Lower lobe of right lung (tissue), 2 donors: ENCODE measurements at places on chromosomes 3 and 15. TPM values are rescaled to one million over a fixed set of nuclear protein-coding genes. Genes with fewer than 3 reads are reported as not detected.
A peak's percentile ranks its signal among the peaks of the same experiment; 100 is the strongest.

- no peaks in the 10 kb centered on the region for H3K27me3 ChIP-seq
- H3K27ac ChIP-seq = no peak overlapping the region
- no peaks in the 10 kb centered on the region for H3K4me1 ChIP-seq
- no peak overlapping the region for H3K4me3 ChIP-seq
Observed at GRCh38 chr3:56955492-56956111, 104.9 kb upstream of the SPATA12 start.

GRCh38 chr3:52230461-52230860, 5.0 kb upstream of the TLR9 start:
- peaks cover 72% of the 10 kb centered on the region for H3K36me3 ChIP-seq
- no peak overlapping the region for H3K4me3 ChIP-seq
- H3K27ac ChIP-seq = no peak overlapping the region
- DNase-seq = peak; percentile 35
- H3K4me1 ChIP-seq = peaks cover 13% of the 10 kb centered on the region

Gene TEX264
- 43.5 TPM for total RNA-seq

DNA sequence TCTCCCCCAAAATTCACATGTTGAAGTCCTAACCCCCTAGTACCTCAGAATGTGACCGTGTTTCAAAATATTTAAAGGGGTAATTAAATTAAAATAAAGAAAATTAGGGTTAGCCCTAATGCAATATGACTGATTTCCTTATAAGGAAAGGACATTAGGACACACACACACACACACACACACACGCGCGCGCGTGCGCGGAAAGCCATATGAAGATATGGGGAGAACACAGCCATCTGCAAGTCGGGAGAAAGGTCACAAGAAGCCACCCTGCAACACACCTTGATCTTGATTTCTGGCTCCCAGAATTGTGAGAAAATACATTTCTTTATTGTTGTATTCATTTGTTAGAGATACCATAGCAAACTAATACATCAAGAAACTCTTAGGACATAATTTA, 54.6 kb upstream of the STXBP5L start:
- DNase-seq = no peak
- H3K27me3 ChIP-seq = no peaks in the 10 kb centered on the region
- no peak overlapping the region for H3K4me3 ChIP-seq
- H3K27ac ChIP-seq = no peak overlapping the region

GRCh38 chr15:49715211-49715610, 94.4 kb downstream of the DTWD1 start:
- DNase-seq = no peak
- H3K27me3 ChIP-seq = no peaks in the 10 kb centered on the region
- no peaks in the 10 kb centered on the region for H3K36me3 ChIP-seq
- no peak overlapping the region for H3K27ac ChIP-seq
- no peak overlapping the region for H3K4me3 ChIP-seq
- H3K4me1 ChIP-seq = no peaks in the 10 kb centered on the region

DNA sequence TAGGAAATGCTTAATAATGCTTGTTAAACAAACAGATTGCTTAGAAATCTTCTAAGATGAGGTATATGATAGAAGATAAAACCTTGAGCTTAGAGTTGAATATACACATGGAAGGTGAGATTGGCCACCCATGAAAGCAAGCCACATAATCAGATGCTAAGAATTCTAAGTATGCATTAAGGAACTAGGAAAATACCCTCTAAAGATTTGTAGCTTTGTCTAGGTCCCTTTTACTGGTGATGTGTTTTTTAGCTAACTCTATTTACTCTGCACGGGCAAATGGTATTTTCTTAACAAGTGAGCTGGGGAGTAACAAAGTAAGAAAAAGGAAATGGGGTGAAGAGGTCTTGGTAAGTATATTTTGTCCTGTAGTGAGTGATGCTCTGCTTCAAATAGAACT, 310.3 kb downstream of the OXSM start:
- no peaks in the 10 kb centered on the region for H3K36me3 ChIP-seq
- no peaks in the 10 kb centered on the region for H3K4me1 ChIP-seq
- H3K27ac ChIP-seq = no peak overlapping the region
- DNase-seq = no peak
- no peak overlapping the region for H3K4me3 ChIP-seq
- H3K27me3 ChIP-seq = no peaks in the 10 kb centered on the region

Gene FBXW12
- total RNA-seq = not detected

- no peak for DNase-seq
- no peak overlapping the region for H3K4me3 ChIP-seq
- H3K27me3 ChIP-seq = no peaks in the 10 kb centered on the region
- no peak overlapping the region for H3K27ac ChIP-seq
Observed at GRCh38 chr15:99696096-99696495, 37.1 kb downstream of the LYSMD4 start.

DNA sequence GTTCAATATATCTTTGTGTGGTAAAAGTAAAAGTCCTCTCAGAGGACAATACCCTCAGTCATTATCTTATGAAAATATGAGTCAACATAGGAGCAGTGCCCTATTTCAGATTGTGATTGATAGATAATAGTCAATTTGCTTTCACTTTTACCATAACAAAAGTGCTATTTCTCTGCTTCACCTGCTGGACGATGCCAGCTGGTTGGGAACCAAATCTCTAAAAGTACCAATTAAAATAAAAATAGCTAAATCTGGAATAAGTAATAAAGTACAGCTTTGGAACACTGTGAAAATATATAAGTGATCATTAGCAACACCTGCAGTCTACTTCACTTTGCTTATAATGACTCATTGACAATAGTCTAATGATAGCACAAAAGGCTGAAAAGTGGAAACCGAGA, 390.3 kb upstream of the AGTR1 start:
- H3K27me3 ChIP-seq = no peaks in the 10 kb centered on the region
- no peak for DNase-seq
- no peaks in the 10 kb centered on the region for H3K36me3 ChIP-seq
- no peak overlapping the region for H3K4me3 ChIP-seq

- no peaks in the 10 kb centered on the region for H3K4me1 ChIP-seq
- no peak for DNase-seq
- no peak overlapping the region for H3K4me3 ChIP-seq
- no peaks in the 10 kb centered on the region for H3K27me3 ChIP-seq
- H3K36me3 ChIP-seq = no peaks in the 10 kb centered on the region
Observed at GRCh38 chr3:66200786-66201185, 20.0 kb upstream of the SLC25A26 start.

GRCh38 chr15:41661078-41661517, 893 bp downstream of the MGA start:
- DNase-seq = no peak
- H3K27ac ChIP-seq = peak overlapping the region; percentile 88
- H3K27me3 ChIP-seq = no peaks in the 10 kb centered on the region
- peaks cover 35% of the 10 kb centered on the region for H3K4me1 ChIP-seq
- peak overlapping the region; percentile 65 for H3K4me3 ChIP-seq

DNA sequence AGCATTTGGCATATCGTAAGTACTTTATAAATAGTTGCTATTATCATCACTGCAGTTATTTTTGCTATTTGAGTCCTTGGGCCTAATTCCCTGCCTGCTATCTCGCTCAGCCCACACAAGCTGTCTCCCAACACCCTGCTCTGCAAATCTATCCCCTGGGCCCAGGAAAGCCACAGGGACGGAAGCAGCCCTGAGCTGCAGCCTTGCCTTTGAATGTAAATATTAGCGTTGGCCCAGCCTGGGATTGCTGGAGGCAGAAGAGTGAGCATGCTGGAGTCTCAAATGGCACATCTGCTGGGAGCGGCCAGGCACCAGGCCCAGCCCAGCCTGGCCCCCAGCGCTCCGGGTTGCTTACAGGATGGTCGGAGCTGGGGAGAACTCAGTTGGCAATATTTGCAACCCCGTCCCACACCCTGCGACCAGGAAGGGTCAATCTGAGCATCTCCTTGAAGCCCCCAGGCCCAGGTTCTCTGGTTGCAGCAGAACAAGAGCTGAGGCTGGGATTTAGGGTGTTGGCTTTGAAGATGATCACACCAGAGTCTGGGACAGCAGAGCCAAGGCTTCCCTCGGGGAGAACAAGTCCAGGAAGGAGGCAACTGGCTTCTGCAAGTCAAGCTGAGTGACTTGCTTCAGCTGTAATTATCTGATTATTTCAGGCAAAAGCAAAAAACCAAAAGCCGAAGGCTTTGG, 529.6 kb downstream of the SHQ1 start:
- H3K4me3 ChIP-seq = no peak overlapping the region
- H3K36me3 ChIP-seq = no peaks in the 10 kb centered on the region
- no peak overlapping the region for H3K27ac ChIP-seq
- no peak for DNase-seq

Gene C3orf20
- not detected for total RNA-seq

DNA sequence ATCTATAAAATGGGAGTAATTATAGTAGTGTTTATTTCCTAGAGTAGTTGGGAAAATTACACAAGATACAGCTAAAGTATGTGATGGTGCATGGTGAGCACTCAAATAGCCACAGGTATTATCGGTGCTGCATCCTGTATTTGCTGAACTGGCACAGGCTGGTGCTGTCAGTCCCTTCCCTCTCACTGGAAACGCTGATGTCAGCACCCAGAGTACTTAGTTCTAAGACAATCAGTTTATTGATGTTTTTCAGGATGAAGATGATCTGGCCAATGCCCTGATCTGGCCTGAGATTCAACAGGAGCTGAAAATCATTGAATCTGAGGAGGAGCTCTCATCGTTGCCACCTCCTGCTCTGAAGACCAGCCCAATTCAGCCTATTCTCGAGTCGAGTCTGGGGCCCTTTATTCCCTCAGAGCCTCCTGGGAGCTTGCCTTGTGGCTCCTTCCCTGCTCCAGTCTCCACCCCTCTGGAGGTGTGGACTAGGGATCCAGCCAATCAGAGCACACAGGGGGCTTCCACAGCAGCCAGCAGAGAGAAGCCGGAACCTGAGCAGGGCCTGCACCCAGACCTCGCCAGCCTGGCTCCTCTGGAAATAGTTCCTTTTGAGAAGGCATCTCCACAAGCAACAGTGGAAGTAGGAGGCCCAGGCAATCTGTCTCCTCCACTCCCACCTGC, 49.7 kb downstream of the TMEM39A start:
- H3K27me3 ChIP-seq = no peaks in the 10 kb centered on the region
- DNase-seq = no peak
- H3K36me3 ChIP-seq = peaks cover 99% of the 10 kb centered on the region
- H3K4me1 ChIP-seq = no peaks in the 10 kb centered on the region

DNA sequence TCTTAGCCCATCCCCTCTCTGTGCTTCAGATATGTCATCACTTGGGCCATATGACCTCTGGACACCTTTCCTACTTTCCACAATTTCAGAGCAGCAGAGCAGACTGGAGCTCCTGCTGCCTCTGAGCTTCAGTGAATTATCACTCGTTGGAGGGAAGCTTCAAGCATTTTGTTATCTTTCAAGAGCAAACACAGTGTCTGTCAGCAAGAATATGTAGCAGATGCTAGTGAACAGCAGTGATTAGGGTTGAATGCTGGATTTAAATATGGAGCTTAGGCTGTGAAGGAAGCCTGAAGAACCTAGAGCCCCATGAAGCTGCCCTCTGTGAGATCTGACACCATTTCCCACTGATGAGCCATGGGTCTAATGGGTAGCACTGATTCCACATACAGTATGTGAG, 115.4 kb downstream of the UBE3A start:
- H3K4me1 ChIP-seq = no peaks in the 10 kb centered on the region
- H3K27ac ChIP-seq = no peak overlapping the region
- H3K27me3 ChIP-seq = no peaks in the 10 kb centered on the region
- H3K4me3 ChIP-seq = no peak overlapping the region
- H3K36me3 ChIP-seq = no peaks in the 10 kb centered on the region
- DNase-seq = no peak

DNA sequence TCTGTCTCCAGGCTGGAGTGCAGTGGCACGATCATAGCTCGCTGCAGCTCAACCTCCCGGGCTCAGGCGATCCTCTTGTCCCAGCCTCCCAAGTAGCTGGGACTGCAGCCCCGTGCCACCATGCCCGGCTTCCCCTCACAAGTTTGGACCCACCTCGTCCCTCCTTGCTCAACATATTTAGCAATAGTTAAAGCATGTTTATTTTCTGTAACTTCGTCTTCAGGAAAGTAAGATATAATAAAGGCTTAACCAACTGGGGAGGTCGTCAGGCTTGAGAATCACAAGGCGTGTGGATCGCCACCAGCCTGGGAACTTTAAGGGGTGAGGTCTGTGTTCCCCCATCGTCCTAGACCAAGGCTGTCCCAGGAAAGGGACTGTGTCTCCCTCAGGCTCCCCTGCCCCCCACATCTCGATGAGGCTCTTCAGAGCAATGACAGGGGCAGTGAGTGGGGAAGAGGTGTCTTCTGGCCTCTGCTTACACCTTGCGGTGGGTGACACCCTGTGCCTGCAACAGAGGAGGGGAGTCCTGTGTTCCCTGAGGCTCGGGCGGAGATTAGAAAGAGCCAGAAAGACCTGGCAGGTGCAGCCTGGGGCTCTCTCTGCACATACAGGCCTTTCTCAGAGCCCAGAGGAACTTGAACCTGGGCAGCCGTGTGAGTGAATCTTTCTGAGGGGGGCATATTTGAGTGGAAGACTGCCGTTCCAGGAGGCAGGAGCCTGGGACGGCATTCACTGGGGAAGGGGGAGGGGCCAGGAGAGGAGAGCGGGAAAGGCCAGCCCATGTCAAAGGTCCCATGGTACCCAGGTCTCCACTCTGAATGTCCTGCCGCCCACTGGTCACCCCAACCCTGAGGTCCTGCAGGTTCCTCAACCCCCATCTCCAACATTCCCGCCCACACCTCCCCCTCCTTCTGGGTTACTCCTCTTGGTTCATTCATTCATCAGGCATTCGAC, 152.3 kb downstream of the SMAD6 start:
- H3K36me3 ChIP-seq = no peaks in the 10 kb centered on the region
- no peak for DNase-seq
- H3K4me1 ChIP-seq = peaks cover 17% of the 10 kb centered on the region
- H3K27me3 ChIP-seq = no peaks in the 10 kb centered on the region

- no peaks in the 10 kb centered on the region for H3K27me3 ChIP-seq
- no peaks in the 10 kb centered on the region for H3K36me3 ChIP-seq
- DNase-seq = no peak
- no peak overlapping the region for H3K27ac ChIP-seq
Observed at GRCh38 chr15:71591057-71591456, 219.3 kb upstream of the NR2E3 start.

- no peaks in the 10 kb centered on the region for H3K36me3 ChIP-seq
- H3K4me1 ChIP-seq = peaks cover 10% of the 10 kb centered on the region
- DNase-seq = no peak
- H3K4me3 ChIP-seq = no peak overlapping the region
Observed at GRCh38 chr3:71299160-71299559, 284.4 kb downstream of the FOXP1 start.

Gene FMN1
- 38.8 TPM for total RNA-seq

GRCh38 chr3:118055381-118055780, 979.3 kb downstream of the IGSF11 start:
- no peaks in the 10 kb centered on the region for H3K27me3 ChIP-seq
- H3K4me1 ChIP-seq = no peaks in the 10 kb centered on the region
- DNase-seq = no peak
- H3K36me3 ChIP-seq = no peaks in the 10 kb centered on the region
- no peak overlapping the region for H3K4me3 ChIP-seq
- no peak overlapping the region for H3K27ac ChIP-seq

DNA sequence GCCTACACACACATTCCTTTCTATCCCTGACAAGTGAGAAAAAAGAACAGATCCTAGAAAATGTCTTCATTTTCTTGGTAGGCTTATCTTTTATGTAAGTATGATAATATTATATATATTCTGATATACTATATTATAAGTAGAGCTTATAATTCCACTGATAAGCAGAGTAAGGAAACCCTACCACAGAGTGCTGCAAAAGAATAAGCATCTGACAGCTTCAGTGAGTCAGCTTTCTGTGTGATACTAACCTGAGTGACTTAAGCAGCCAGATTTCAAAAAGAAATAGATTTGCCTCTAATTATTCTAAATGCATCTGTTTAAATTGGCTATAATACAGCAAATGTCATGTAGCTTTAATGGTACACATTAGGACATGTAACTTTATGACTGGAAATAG, 656.0 kb downstream of the MCTP2 start:
- no peaks in the 10 kb centered on the region for H3K36me3 ChIP-seq
- no peaks in the 10 kb centered on the region for H3K4me1 ChIP-seq
- H3K4me3 ChIP-seq = no peak overlapping the region
- no peak for DNase-seq
- no peaks in the 10 kb centered on the region for H3K27me3 ChIP-seq
